ENCODE measurements at places on chromosomes 12 and 14.

DNA sequence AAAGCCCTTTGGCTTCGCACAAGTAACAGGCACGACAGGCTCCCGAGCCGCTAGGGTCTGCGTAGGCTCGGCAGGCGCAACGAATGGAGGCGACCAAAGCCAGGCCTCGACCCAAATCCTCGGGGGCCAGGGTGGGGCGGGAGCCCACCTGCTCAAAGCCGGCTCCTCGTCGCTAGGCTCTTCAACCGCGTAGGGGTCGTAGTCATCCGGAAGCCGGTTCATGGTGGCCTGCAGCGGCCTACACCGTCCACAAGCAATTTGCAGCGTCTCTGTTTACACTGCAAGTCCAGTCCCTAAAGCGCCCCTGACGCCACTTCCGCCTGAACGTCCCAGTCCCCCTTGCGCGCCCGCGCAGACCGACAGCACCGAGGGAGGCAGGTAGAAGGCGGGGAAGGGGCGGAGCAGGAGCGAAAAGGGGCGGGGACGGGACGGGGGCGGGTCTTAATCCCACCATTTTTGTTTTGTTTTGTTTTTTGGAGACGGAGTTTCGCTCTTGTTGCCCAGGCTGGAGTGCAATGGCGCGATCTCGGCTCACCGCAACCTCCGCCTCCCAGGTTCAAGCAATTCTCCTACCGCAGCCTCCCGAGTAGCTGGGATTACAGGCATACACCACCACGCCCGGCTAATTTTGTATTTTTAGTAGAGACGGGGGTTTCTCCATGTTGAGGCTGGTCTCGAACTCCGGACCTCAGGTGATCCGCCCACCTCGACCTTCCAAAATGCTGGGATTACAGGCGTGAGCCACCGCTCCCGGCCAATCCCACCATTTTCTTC is at the start of gene EAPP:
Gene EAPP, minus strand, starts transcription at position 295 of the 774 bp plus-strand sequence. Its CDS starts 73 bp downstream, at position 222.
- DNase-seq = peak; percentile 93

DNA sequence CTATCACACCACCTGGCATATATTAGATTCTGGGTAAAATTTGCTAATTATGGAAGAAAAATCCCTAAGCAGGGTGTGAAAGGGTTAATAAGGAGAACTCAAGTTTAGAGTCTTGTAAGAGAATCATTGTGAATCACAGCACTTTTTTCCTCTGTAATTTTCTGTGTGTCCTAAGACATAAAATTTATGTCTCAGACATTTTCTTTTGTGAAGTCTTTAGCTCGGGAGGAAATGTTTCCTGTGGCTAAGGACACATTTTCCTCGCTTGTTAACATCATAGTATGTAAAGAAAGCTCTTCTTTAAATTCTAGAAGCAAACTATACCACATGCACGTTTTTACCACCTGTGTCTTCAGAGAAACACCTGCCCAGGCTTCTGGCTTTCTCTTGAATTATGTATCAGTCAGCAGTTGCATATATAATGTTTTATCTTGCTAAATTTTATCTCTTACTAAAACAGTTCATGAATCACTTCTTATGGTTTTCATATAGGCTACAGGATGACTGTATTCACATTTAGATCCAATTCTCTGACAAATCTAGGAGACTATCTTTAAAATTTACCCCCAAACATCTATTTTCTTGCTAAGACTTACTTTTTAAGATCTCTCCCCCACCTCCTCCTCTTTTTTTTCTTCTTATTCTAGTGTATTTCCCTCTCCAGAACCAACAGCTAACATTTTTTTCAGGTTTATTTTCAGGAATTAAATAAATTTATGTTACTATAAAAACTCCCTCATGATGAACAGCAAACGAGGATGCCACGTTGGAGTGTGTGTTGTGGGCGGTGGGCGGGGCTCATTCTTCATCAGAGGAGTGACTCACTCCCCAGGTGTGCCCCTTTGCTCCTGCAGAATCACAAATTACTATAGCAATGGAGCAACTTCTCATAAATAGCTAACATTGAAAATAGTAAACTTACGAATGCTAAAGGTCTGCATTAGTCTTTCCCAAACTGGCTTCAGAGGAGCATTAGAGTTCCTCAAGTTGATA is 11.6 kb upstream of the CSRP2 start:
- DNase-seq = no peak

- DNase-seq = no peak
These were observed 36.8 kb upstream of the CNTN1 start for GRCh38 chr12:40655451-40655850.

DNA sequence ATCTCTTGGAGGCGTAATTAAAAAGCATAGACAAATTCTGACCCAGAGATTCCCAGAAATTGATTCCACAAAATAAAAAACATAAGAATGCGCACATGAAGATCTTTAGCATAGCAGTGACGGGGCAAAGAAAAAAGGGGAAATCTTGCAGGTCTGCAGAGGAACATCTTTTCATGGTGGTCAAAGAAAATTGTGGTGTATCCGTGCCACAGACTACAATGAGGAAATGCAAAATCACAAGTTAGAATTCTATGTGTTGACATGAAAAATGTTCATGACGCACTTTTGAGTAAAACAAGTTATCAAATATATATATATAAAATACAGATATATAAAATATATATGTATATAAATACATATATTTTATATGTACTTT is 101.6 kb downstream of the RIMBP2 start:
- DNase-seq = no peak

GRCh38 chr12:81377771-81378170 is 299.9 kb downstream of the ACSS3 start:
- DNase-seq = no peak

DNA sequence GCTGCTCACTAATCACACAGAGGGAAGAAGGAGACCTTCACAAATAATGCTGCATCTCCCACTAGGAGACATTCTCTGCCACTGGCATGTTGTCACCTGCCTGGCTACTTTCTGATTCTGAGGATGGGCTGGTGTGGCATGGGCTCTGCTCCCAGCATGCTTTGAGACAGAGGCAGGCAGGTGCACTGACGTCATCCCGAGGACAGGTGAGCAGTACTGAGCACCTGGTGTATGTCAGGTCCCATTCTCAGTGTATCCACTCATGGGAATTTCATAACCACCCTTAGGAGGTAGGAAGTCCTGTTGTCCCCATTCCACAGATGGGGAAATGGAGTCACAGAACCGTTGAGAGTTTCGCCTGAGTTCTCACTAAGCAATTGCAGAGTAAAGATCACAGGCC is 597.9 kb downstream of the VRK1 start:
- no peak for DNase-seq

DNA sequence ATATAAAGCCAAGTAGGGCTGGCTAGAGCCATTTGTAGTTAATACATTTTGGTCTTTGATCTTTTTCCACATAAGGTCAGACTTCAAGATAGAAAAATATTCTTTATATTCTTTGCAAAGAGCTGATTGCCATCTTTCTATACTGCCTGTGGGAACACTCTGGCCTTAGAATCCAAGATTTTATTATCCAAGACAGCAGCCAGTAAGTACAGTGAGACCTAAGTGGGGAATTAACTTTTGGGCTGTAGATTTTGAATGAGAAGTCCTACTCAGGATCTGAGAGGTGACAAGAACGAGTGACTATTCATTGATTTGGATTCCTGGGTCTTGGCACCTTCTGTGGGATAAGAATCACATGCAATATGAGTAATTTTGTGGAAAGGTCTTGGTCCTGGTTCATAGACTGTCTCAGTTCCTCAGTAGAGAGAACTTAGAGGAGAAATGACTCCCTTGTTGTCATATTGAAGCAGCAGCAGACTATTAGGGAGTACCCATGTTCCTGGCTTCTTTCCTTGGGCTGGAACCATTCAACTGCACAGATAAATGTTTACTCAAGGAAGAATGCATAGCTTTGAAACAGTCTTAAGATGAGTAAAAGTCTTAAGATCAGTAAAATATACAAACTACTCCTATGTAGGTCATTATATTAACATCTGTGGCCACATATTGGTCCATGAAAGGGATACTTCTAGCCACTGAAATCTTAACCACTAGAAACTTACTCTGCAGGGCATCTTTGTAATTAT is 353.8 kb downstream of the RAD51B start:
- DNase-seq = no peak

- DNase-seq = no peak
These were observed 1.6 kb downstream of the OAS3 start for GRCh38 chr12:112939761-112940381.

- DNase-seq = peak; percentile 80
These were observed at the start of gene SEC23A for GRCh38 chr14:39102969-39103957. Gene SEC23A (minus strand): TSS chr14:39103235. CDS start chr14:39096118, 7,117 bp downstream.

DNA sequence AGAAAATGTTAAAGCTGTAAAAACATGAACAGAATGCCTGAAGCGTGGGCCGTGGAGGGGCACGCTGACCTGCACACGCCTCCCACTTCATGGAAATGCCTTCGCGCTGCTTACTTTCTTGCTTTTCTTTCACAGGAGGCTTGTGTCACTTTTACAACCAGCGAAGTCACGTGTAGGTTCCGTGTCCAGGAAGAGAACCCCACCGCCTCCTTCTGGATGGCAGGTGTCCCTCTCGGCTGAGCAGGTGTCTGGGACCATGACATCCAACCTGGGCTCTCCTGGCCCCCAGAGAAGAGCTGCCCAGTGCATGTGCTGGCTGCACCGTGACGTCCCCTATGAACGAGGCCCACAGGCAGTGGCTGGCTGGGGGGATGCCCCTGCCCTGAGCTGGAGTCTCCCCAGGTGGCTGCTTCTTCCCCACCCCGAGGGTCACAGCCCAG is 345.0 kb upstream of the SFSWAP start:
- DNase-seq = no peak

DNA sequence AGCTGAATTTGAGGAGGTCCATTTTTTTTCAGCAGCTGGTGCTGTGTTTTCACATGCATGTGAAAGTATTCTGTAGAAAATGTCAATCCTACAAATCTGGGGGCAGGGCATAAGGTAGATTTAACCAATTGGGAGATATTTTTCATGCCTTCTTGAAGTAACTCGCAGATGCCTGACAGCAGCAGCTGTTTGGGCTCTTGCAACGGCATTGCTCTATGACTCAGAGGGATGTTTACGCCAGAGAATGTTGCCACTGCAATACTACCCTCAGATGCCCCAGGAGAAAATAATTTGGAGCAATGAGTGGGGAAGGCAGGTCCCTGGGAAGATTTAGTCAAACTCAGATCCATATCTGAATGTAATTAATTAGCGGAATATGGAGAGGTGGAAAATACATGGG is 42.5 kb upstream of the MYBPC1 start:
- DNase-seq = no peak
